Astrocyte of the spinal cord (primary cell): ENCODE measurements at places on chromosomes 5 and 9.

DNA sequence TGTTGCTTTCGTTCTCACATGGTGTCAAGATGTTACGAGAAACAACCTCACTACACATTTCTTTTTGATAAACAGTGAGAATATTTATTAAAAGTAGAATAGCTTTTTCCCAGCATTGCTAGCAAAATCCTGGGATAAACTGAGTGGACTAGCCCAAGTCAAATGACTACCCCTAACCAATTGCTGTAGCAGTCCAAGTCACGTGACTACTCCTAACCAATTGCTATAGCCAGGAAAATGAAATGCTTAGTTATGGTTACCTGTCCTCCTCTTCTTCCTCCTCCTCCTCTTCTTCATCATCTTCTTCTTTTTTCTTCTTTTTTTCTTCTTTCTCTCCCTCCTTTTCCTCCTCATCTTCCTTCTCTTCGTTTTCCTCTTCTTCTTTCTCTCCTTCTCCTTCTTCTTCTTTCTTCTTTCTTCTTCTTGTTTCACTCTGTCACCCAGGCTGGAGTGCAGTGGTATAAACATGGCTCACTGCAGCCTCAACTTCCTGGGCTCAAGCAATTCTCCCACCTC, 85.4 kb downstream of the PDE8B start:
- DNase-seq, result no peak

DNA sequence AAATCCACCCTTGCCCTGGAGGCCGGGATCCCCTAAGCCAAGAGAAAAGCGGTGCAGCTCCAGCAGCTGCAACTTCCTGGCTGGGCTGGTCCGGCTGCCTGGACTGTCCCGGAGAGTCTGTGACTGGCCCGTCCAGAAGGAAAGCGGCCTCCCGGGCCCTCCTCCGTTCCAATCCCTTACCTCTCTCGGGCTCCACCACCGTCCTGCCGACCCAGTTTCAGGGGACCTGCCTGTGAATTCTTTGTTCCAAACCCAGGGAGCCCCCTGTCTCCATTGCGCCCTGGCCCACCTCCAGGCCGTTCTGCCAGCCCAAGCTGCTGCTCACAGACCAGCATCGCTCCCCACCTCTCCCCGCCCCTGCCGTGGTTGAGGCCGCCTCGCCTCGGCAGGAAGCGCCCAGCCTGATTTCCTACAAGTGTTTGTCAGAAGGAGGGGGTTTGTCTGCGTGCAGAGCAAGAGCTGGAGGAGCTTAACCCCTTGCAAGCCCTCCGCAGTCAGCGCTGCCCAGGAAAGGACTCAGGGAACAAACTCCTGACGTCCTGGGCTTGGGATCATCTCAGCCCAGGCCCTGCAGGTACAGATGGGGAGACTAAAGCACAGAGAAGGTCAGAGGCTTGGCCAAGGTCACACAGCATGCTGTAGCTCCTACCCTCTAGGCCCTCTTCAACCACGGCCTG, at the start of gene AKNA:
Gene AKNA, minus strand, starts transcription at position 303 of the 677 bp plus-strand sequence. CDS start 6,649 bp downstream, outside the sequence.
- peak; percentile 82 for DNase-seq

DNA sequence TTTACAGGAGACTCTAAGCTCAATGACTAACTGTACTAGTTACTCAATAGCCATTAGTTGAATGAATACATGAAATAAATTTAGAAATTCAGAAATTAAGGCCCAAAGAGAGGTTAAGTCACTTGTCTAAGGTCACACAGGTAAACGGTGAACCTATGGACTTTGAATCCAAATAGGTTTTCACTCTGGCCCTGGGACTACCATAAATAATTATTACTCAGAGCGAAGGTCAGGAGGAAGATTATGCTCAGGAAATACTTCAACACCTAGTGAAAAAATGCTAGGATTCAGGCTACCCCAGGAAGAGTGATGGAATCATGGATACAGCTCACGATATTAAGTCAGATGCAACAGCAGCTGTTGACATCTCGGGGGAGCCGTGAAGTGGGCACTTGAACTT, 417.4 kb downstream of the GABRG2 start:
- DNase-seq, result no peak

- DNase-seq, result no peak
Measured at GRCh38 chr5:68372161-68372560, 156.6 kb downstream of the PIK3R1 start.
